CD8-positive, alpha-beta T cell (primary cell): ENCODE measurements at places on chromosomes 6 and 20.

DNA sequence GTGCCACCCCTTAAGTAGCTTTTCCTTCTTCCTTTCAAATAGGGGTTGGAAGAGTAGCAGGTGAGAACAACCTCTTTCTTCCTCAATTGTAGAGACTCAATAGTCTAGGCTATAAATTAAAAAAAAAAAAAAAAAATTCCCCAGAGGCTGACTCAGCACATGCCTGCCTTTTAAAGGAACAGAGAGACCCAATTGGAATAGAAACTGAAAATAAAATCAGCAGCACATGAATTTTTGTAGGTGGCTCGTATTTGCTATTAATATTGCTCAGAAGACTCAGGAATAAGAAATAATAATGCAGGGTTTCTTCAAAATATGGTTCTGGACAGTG, 19.3 kb downstream of the TOP1 start:
- DNase-seq, result peak; percentile 48

GRCh38 chr6:33118525-33119123, 42.8 kb downstream of the HLA-DPB1 start:
- peak; percentile 76 for DNase-seq

- no peak for DNase-seq
Measured at GRCh38 chr6:81812401-81812800, 59.9 kb upstream of the TENT5A start.

DNA sequence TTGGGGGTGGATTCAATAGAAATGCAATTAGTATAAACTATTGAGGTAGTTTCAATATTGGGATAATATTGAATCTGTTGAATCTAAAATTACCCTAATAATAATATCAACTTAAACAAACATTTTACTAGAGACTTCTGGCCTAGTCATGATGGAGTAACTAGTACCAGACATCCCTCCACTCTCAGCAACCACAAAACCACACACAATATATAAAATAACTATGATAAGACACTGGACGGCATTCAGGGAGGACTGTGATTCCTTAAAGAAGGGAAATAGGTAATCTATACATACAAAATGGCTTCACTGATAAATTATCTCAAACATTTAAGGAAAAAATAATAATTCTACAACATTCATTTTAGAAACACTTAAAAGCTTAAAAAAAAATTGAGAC, 38.9 kb upstream of the TMEM14A start:
- no peak for DNase-seq

- no peak for DNase-seq
Measured at GRCh38 chr6:136137008-136137692, 113.0 kb downstream of the MTFR2 start.

DNA sequence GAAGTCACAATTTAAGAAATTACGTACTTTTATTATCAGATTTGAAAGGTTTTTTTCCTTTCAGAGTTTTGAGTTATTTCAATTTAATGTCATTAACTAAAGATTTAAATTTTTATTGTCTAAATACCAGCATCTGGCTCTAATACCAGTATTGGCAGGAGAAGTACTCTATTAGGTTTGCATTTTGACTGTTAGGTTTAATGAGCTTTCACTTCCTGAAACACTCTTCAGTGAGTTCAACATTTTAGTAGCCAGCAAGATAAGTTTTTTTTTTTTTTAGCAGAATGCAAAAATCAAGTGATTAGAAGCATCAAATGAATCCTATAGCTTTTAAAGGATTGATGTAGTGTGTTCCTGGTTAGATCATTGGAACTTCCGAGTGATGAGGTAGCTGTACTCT, 34.0 kb upstream of the SCGN start:
- DNase-seq, result no peak

GRCh38 chr6:42099340-42100028, 42.9 kb downstream of the C6orf132 start:
- no peak for DNase-seq

GRCh38 chr6:137767911-137768690, 99.0 kb upstream of the TNFAIP3 start:
- no peak for DNase-seq

GRCh38 chr6:137657351-137657911, 163.2 kb upstream of the OLIG3 start:
- DNase-seq, result no peak

DNA sequence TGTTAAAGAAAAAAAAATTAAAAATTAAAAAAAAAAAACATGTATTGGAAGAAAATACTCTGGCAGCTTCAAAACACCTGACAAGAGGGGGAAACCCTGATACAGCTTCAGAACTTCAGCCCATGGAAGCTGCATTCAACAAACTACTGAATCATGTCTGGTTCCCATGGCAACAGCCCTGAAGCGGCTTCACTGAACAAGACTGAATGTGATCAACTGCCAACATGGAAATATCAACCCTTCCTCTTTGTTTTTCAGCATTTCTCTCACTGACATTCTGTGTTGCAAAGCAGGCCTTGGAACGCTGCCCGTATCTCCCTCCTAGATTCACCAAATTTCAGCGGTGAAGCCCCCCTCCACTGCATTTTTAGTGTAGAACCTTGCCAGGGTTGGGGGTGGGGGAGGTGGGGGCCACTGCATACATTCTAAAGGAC, 91.3 kb upstream of the SHLD1 start:
- DNase-seq, result no peak

DNA sequence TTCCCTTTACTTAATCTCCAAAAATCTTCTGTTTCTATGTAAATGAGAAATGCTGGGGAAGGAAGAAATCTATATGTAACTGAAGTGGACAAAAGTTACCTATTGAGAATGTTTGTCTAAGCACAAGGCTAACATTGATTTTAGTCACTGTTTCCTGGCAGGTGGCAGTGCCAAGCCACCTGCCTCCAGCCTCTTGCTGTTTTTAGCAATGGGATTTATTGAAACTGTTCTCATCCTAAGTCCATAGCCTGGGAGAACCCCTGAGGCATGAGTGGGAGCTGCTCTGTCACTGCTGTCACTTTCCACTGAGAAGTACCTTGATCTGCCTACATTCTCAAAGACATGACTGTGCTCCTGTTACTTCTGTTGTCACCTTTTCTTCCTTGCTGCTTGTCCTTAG, 14.7 kb downstream of the ENPP3 start:
- no peak for DNase-seq

- no peak for DNase-seq
Measured at GRCh38 chr6:2396846-2397630, 151.6 kb upstream of the GMDS start.

DNA sequence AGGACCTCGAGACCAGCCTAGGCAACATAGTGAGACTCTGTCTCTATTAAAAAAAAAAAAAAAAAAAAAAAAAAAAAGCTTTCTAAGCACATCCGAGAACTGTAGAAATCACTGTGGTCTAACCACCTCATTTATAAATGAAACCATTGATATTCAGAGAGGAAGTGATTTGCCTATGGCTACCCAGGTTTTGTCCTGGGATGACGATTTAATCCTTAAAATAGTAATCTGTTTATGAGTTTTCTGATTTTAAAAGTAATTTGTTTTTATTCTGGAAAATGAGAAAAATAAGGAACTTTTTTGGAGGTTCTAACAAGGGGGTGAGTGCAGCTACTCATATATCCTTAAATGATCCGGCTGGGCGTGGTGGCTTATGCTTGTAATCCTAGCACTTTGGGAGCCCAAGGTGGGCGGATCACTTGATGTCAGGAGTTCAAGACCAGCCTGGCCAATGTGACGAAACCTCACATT, 6.5 kb upstream of the BTN3A2 start:
- DNase-seq, result no peak

DNA sequence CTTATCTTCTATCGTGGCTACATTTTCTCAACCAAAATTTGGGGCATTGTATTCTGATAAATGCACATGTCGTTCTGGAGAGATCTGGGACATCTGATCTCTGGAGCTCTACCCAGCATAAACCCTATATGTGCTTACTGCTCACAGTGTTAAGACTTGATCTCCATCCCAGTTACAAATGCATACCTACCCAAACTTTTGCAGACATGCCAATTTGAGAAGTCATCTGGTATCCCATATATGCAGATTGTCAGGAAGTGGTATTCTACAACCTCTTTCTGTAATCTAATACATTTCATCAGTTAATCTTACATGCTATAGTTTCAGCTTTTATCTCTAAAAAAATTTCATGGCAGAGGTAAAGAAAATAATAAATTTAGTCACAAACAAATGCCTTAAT, 11.2 kb downstream of the BAG2 start:
- no peak for DNase-seq

GRCh38 chr20:32582659-32583580, 2.2 kb downstream of the NOL4L start:
- DNase-seq, result peak; percentile 51

- no peak for DNase-seq
Measured at GRCh38 chr20:31522731-31523130, 8.5 kb downstream of the HM13 start.

GRCh38 chr6:141443668-141444289, 688.9 kb upstream of the GJE1 start:
- no peak for DNase-seq

DNA sequence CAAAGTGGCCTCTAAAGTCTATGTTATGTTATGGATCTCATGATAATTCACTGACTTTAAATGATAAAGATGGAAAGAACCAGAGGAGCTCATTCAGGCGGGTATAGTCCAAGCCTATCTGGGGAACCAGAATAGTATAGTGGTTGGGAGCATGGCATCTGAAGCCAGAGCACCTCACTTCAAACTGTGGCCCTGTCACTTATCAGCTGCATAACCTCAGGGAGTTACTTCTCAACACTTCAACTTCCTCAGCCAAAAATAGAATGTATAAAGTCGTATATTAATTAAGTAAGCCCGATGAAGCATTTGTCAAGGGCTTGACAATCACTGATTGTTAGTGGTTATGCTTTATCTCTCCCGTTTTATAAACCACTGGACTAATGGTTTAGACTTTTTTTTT, 112.7 kb downstream of the RTN4IP1 start:
- no peak for DNase-seq

DNA sequence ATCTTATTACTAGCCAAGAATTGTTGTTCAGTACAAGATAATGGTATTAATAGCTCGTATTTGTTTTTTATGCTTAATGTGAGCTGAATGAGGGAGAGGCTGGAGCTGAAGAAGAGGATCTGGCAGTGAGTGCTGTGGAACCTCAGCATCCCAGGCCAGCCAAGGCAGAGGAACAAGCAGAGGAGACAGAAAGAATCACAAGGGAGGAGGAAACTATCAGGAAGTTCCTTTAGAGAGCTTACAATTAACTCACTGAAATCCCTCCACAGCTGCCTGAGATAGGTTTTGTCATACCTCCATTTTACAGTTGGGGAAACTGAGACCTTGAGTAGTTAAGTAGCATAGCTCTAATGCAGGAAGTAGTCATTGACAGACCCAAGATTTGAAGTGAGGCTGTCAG, 39.9 kb upstream of the TULP4 start:
- DNase-seq, result no peak

DNA sequence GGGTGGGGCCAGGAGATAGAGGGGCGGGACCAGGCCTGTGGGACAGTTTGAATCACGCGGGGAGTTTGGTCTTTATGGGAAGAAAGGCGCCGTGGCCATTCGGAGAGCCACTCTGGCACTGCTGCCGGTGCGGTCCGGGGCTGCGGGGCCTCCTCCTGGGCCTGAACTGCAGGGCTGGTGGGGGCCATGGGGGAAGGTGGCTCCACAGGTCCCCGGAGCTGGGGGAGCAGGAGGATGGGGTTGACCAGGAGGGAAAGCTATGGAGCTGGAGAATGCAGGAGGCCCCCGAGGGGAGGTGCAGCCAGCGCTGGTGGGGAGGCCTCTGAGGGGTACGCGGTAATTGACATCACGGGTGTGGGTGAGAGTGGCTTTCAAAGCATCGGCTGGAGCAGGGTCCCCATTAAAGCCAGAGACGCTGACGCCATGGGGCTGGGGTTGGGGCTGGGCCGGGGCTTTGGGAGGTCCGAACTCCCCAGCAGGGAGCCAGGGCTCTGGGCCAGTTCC, 1.8 kb upstream of the BHLHE23 start:
- DNase-seq, result peak; percentile 16

GRCh38 chr6:144782634-144783033, 497.5 kb downstream of the UTRN start:
- DNase-seq, result no peak

- no peak for DNase-seq
Measured at GRCh38 chr6:79335133-79335674, 100.7 kb upstream of the HMGN3 start.

- DNase-seq, result peak; percentile 63
Measured at GRCh38 chr20:64106981-64107735, at the start of gene NPBWR2. NPBWR2 (minus strand) TSS chr20:64107565; CDS start chr20:64106831, 734 bp downstream.

- DNase-seq, result no peak
Measured at GRCh38 chr6:169409742-169410312, 156.2 kb upstream of the THBS2 start.

DNA sequence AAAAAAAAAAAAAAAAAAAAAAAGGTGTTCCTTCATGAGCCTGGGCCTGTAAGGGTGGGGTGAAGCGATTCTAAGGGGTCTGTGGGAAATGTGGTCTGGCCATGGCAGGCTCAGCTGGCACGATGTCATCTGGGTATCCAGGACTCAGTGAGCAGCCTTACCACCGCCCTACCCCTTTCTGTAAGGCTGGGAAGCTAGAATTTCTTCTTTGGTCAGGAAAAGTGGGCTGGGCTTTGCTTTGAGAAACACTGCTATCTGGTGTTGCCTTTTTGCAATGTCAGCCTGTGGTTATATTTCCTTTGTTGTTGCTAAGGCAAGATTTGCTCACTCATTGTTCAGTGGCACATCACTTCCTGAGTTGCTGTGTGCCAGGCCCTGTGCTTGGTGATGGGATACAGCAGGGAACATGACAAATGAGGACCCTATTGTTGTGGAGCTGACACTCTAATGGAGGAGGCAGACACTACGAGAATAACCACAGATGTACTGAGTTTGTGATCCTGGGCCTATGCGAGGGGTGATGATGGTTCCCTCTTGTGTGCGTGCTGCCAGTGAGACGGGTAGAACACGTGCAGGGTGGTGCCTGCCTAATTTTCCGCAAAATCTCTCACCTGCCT, 45.9 kb upstream of the ZNFX1 start:
- DNase-seq, result peak; percentile 75

DNA sequence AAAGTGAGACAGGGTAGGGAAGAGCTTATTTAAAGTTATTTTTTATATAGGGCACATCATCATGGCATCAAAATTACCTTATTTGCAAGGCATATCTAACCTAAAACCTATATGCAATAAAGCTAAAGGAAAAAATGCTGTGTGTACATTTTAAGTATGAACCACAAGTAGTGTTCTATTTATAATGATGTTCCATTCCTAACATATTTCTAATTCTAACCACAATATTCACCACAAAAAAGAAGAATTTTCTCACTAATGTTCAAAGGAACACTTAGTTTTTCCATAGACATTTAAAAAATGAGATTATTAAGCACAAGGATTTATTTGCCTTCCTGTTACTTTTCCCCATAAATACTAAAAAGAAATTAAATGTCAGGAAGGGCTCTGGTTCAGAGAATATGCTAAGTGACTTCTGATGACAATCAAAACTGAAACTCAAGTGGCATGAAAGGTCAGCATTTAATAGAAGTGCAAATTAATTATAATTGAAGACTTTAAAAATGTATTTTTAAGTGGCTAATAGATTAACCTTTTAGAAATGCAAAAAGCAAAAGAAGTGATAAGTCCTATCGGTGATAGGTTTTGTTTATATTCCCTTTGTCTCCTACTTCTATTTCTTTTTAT, 25.1 kb downstream of the GPR63 start:
- no peak for DNase-seq

- no peak for DNase-seq
Measured at GRCh38 chr6:53322188-53323029, 26.3 kb downstream of the ELOVL5 start.
